AG08396 (cell line): ENCODE measurements at places on chromosomes 3 and 15.
A peak's percentile ranks its signal among the peaks of the same experiment; 100 is the strongest.

DNA sequence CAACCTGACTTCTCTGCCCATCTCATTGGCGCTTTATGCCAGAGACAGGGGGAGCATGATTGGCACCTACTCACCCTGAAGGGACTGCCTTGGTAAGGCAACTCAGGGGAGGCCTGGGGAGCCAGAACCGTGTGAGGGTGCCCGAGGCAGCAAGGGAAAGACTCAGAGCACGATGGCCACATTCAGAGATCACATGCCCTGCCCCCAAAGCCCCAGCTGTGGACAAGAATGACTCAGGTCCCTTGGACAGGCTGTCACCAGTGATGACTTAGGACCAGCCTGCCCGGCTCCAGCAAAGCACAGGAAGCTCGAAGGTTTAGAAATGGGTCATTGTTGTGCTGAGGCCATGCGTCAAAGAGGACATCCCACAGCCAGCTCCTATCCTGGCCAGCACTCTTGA, 49.1 kb upstream of the LIMD1 start:
- no peak for DNase-seq

DNA sequence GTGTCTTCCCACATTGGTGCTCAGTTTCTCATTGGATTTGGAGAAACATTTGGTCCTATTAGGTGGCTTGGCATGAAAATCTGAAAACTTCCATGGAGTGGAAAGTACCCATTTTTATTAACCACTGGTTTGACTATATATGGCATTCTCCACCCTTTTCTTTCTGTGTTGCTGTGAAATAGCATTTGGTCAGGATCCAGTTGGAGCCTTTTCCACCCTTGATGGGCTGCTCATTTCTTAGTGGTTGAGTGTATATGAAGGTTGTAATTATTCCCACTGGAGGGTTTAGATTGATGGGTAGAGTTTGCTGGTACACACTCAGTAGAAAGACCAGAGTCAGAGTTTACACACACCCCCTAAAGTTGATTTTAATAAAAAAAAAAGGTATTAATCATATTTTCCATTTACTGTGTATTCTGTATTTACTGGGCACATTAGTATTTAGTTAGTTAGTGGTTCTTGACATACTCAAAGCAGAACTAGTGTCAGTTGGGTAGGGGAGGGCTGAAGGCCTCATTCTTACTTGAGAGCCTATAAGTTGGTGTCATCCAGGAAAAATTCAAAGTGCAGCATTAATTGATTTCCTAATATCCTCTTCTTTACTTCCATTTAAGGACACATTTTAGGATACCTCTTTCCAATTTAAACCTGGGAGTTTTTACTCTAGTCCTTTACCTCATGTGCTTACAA, 69.5 kb downstream of the FLNB start:
- no peak for DNase-seq

DNA sequence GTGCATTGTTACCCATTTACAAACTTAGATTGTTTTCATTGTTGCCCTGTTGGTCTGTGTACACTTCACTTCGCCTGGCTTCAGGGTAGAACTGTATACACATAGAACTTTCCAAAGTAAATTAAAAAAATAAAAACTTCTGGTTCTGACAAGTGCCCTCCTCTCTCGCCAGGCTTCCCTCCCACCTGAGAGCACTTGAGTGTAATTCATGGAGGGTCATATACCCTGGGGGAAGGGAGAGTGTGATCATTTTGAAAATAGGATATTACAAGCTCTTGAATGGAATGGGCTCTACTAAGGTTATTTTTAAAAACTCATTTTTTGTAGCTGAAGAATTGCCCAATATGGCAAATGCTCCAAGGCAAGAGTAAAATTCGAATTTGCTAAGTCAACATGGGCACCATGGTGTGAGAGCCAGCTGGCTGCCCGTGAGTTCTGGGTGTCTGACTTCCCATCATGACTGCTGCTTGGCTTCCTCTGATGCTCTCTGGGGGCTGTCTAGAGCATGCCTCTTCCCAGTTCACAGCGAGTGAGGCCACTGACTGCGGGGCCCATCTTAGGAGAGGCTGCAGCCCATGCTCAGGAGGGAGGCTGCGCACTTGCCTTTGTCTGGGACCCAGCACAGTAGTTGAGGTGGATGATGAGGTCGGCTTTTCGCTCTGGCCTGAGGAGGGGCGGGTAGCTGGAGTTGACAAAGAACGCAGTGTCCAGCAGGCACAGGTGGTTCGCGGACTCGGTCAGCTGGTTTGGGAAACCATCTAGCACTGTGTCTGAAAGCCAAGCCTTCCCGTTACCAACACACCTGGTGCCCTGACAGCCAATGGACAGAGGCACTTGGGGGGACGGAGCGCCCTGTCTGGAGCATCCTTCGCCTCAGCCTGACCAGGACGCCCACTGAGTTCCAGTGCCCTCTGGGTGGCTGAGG, 13.1 kb upstream of the EHD4 start:
- no peak for DNase-seq

GRCh38 chr3:146308222-146308621, 57.3 kb upstream of the PLSCR4 start:
- peak; percentile 43 for DNase-seq

GRCh38 chr3:4716706-4717362, 223.7 kb downstream of the ITPR1 start:
- DNase-seq: peak; percentile 29

DNA sequence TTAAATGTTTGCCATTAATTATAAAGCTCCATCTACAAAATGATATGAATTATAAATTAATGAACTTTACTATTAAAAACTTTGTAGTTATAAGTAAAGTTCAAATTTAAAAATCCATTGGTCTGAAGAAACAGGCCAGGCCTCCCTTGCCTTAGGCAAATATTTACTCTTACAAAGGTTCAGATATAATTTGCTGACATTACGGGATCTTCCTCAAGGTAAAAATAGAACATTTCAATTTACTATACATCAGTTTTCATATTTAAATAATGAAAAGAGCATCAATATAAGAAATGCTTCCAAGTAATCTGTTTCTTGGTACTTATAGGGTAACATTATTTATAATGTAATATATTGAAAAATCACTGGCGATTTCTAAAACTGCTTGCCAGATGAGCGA, 3.7 kb downstream of the CMTM6 start:
- no peak for DNase-seq
